Activated gamma-delta T cell (primary cell): ENCODE measurements at places on chromosomes 3 and 15.

- DNase-seq = no peak
These were observed 40.9 kb downstream of the PML start for GRCh38 chr15:74035121-74036017.

DNA sequence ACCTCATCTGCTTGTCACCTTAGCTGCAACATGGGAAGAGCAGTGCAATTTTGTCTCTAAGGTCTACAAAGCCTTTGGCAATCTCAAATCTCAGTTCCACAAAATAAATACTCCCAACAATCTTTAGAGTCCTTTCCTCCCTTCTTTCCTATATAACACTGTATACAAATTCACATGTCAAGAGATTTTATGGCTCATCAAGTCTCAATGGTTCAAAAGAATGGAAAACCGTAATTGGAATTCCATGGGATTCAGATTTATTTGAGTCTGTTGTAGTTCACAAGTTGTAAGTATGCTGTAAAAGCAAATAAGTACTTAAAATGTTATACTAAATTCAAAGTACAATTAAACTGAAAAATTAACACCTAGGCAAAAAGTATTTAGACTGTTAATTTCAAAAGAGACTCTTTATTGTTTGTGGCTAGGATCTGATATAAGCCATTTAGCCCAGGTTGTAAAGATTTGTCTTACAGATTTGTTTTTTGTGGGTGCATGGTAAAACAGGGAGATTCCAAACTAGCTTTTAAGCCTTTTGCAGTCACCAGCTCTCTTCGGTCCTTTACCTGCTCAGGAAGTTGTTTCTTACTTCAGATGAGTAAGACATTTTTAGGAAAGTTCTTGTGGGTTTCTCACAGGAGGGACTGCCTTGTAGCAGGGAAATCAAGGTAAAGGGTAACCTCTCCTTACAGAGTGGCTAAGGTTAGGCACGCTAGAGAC lies 50.1 kb downstream of the CMSS1 start:
- DNase-seq = no peak

- no peak for DNase-seq
These were observed 16.4 kb upstream of the SKIC8 start for GRCh38 chr15:78315686-78316282.

DNA sequence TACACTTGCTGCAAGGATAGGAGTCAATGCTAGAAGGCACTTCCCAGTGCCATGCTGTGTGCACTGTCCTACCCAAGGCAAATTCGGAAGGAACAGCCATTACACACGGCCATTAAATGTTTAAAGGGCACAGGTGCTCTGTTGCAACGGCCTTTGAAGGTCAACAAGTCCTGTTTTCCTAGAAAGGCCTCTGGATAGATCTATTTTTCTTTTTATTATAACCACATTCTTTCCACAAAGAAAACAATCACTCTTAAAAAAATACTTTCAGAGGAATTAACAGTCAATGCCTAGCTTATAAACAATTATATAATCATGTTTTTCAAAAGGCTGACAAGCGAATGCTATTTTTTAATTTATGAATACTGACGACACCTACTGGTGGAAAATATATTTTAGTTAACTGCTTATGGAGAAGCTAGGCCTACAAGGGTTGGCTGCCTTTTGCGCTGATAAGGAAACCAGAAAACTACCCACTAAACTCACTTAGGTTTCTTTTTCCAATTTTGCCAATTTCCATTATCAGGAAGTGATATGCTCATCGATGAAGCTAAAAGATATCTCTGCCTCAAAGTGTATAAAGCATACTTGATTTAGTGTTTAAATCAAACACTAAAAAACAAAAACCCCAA lies 2.4 kb downstream of the ARHGEF3 start:
- DNase-seq = no peak

GRCh38 chr3:30610702-30611368 lies 4.4 kb downstream of the TGFBR2 start:
- no peak for DNase-seq

GRCh38 chr3:68953816-68954444 lies 21.6 kb upstream of the TAFA4 start:
- no peak for DNase-seq

DNA sequence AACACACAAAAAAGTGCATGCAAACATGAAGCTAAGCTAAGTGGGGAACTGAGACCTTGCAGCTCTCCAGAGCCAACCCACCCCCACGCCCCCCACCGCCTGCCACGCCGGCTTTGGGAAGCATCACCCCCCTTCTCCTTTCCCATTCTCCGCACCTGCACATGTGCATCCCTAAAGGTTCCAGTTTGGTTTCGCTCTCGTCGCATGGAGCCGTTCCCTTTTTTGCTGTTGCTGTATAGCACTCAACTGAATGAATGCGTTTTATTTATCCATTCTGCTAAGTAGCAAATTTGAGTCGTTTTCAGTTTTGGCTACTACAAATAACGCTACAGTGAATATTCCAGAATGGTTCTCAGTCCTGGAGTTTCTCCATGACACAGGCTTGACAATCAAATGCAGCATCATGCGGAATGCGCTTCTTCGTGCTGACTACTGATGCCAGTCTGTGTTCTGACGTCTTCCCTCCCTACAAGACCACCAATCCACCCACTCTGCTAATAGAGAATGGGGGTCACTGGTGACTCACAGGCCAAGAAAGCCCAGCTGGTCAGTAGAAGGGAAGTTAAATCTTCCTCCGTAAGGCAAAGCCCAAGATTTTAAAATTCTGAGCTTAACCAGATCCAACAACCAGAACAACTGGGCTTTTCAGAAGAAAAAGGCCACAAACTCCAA lies 115.3 kb downstream of the XXYLT1 start:
- no peak for DNase-seq

- DNase-seq = no peak
These were observed 9.9 kb upstream of the RPL29 start for GRCh38 chr3:52005571-52005986.

DNA sequence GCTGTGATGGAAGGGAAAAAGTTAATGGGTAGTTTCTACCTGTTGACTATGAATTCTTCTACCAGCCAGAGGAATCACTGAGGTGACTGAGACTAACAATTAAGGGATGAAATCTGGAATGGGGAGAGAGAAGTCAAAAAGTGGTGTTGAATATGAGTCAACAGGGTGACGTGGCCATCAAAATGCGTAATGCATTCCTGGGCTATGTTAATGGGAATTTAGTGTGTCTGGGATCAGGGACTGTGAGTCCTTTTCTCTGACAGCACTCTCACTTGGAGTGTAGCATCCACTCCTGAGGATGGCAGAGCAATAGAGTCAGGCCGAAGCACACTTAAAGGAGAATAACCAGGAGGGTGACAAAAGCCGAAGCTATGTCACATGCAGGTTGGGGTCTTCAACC lies 60.4 kb downstream of the MESD start:
- no peak for DNase-seq

DNA sequence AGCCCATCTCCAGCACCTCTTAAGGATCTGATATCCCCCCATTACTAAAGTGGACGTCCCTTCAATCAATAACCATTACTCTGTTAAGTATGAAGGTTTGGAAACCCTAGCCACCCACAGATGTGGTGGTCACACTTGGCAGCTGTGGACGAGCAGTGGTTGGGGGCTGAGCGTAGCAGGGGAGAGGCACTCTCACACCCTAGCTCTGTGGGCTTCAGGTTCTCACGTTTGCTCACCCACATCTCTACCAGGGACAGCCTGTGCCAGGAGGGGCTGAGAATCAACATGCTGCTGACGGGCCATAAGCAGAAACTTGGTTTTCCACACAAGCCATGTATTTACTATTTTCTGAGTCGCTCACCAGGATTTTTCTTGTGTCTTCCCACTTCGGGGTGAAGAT lies 287.2 kb downstream of the ADAMTS17 start:
- DNase-seq = no peak

- DNase-seq = no peak
These were observed 105.0 kb downstream of the MYLK start for GRCh38 chr3:123778991-123779622.

DNA sequence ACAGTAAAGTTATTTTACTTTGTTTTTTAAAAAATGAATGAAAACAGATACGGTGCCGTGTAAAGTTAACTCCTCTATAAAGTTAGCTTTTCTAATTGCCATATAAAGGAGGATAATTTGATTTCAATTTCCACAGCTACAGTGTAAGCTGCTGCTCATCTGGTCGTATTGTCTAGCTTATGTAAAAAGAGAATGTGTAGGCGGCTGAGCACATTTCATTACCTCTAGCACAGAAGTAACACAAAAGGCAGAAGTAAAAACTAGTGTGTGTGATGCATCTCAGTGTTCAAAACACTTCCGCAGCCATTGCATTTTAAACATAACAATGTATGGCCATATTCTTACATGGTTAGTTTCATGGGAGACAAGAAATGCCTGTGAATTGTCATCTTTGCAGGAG lies 105.0 kb upstream of the P2RY1 start:
- DNase-seq = no peak

- DNase-seq = no peak
These were observed 93.6 kb upstream of the COL8A1 start for GRCh38 chr3:99544786-99545281.

DNA sequence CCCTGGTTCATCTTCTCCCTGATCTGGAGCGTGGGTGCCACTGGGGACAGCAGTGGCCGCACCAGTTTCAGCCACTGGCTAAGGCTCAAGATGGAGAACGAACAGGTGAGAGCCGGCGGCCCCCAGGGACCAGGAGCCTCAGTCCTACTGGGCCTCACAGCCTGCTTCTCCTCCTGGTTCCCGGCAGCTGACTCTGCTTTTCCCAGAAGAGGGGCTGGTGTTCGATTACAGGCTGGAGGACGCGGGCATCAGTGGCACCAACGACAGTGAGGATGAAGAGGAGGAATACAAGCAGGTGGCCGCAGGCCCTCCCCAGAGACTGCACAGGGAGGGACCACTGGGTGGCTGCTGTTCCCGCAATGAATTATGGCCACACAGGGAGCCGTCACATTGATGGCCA lies 54.4 kb downstream of the DNAH1 start:
- DNase-seq = no peak

DNA sequence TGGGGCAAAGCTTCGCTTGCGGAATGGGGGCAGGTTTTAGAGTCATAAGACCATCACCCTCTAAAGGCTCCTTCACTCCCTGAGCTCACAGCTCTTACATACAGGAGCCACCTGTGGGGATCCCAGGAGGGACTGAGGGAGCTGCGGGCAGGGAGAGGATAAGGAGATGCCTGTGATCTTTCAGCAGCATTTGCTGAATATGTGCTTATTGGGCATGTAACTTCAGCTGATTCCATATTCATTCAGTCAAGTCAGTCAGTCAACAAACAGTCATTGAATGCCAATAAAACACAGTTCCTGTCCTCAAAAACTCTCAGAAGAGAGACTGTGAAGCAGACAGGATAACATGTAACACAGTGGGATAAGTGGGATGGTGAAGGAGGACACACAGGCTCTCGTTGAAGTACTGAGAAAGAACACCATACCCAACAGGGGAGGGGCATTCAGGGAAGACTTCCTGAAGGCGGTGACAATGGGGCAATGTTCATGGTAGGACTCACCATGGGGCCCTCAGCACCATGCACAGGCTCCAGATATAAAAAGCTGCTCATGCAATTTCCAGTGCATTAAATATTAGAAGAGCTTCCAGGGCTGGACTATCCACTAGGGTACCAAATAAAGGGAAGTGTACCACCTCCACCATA lies 240.9 kb downstream of the UACA start:
- no peak for DNase-seq

DNA sequence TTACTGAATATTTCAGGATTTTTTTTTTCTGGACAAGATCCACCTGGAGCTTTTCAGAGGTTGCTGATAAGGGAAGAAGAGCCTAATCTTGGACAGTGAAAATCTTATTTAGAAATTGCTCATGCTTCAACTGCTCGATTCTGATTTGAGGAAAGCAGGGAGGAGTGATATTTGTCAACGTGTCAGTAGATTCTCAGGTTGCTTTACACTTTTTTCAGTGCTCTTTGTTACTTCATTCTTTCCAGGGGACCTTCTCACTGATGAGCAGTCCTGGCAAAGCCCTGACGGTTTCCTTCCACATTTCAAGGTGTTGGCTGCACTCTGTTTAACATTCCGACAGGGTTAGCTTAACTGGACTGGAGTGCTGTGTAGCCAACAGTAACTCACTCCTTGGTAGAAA lies 24.1 kb upstream of the RARB start:
- DNase-seq = no peak

DNA sequence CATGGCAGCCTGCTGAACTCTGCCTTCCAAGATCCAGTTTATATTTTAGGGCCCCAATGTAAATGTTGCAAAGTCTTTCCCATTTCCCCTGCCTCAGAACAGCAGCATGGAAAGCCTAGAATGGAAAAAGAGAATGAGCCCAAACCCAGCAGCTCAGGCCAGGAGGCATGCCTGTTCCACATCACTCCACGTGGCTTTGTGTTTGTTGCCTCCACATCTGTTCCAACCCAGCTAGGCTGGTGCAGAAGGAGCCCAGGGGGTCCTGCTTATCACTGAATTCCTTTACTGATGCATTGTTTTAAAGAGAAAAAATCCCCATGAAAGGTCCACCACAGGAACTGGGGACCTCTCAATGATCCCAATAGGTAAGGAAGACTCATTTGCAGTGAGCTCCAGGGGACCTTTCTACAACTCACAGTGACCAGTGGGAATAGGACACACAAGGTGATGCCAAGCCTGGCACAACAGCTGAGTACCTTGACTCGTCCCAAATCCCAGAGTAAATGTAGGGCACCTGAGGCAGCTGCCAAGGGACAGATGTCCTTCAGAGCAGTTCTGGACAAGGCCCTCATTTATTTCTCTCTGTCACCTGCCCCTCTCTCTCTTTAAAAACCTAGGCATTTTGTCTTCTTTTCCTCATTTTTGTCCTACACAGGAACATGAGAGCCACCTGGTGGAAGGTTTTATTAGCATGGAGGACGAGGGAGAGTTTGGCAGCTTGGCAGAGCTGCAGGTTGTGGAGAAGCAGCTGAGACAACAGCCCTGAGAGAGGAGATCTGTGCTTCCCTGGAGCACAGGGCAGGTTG lies 41.7 kb upstream of the ADAMTS17 start:
- no peak for DNase-seq

GRCh38 chr15:46938169-46938568 lies 779.1 kb upstream of the SEMA6D start:
- DNase-seq = no peak

DNA sequence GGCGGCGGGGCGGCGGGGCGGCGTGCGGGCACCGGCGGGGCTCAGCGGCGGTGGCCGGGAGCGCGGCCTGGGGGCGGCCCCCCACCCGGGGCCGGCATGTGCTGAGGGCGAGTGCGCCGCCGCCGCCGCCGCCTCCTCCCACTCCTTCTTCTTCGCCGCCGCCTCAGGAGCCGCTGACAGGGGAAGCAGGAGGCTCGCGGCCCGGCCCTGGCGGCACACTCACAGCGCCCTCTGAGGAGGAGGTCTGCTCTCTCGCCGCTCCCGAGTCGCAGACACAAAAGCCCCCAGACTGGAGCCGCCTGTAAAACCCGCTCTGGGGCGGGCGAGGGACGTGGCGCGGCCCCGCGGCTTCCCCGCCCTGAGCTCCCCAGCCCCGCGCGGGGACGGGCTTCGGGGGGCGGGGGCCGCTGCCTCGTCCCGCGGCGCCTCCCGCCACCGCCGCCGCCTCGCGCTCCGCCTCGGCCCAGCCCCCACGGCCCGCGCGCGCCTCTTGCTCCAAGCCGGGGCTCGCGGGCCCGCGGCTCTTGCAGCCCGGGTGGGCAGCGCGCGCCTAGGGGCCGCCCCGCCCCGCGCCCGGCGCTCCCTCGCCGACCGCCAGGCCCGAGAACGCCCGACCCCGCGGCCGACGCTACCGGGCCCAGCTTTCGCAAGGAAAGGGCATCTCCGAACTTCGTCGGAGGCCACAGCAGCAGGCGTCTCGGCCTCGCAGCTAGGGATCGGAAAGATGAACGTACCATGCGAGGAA lies at the start of gene PYGO1:
Gene PYGO1, minus strand, starts transcription at position 276 of the 745 bp plus-strand sequence. CDS start 462 bp downstream, outside the sequence.
- no peak for DNase-seq
